ENCODE measurements at places on chromosomes 7 and 10. TPM values are rescaled to one million over a fixed set of nuclear protein-coding genes. Genes with fewer than 3 reads are reported as not detected.
A peak's percentile ranks its signal among the peaks of the same experiment; 100 is the strongest.

DNA sequence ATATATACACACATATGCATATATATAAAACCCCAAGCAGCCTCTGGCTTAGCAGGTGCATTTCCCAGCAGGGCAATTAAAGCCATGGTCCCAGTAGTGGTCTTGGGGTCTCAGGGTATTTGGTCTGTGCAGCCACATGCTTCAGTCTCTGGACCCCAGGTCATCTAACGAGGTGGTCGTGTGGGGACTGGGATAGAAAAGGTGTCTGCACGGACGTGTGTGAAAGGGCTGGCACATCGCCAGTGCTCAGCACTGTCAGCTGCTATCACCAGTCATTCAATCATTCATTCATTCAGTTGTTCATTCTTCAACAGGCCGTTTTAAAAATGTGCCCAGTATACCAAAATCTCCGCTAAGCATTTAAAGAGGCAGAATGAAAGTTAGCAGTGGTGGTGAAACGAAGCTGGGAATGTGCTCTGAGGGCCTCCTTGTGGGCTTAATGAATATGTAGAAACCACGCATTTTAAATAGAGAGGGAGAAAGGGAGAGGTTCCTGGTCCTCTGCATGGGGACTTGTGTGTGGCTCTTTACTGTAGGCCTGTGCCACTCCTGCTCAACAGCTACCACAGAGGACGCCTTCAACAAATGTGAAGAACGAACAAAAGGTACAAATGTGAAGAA lies 170.4 kb downstream of the EGFR start:
- H3K27me3 ChIP-seq, result peaks cover 6% of the 10 kb centered on the region
- no peaks in the 10 kb centered on the region for H3K4me1 ChIP-seq
- DNase-seq, result no peak
- no peak overlapping the region for H3K27ac ChIP-seq
- no peak overlapping the region for H3K4me3 ChIP-seq

Gene GARIN1A
- polyA plus RNA-seq, result not detected

Gene BMPER
- not detected for polyA plus RNA-seq

GRCh38 chr7:115306586-115306985 lies 384.7 kb downstream of the MDFIC start:
- no peak overlapping the region for H3K27ac ChIP-seq
- no peaks in the 10 kb centered on the region for H3K4me1 ChIP-seq
- no peak overlapping the region for H3K4me3 ChIP-seq
- no peak for DNase-seq
- no peaks in the 10 kb centered on the region for H3K27me3 ChIP-seq

GRCh38 chr7:30548845-30549244 lies 44.2 kb upstream of the GGCT start:
- DNase-seq, result peak; percentile 8
- peaks cover 13% of the 10 kb centered on the region for H3K36me3 ChIP-seq
- no peaks in the 10 kb centered on the region for H3K4me1 ChIP-seq
- no peak overlapping the region for H3K27ac ChIP-seq
- H3K4me3 ChIP-seq, result no peak overlapping the region

- no peaks in the 10 kb centered on the region for H3K36me3 ChIP-seq
- H3K27me3 ChIP-seq, result peaks cover 11% of the 10 kb centered on the region
- no peaks in the 10 kb centered on the region for H3K4me1 ChIP-seq
- DNase-seq, result peak; percentile 30
These were observed 46.0 kb downstream of the ZNF777 start for GRCh38 chr7:149414745-149415390.

Gene SFRP4
- polyA plus RNA-seq, result not detected

Gene NEUROG3
- not detected for polyA plus RNA-seq

GRCh38 chr10:87093632-87094372 lies 841 bp downstream of the GLUD1 start:
- H3K36me3 ChIP-seq, result no peaks in the 10 kb centered on the region
- H3K27ac ChIP-seq, result peak overlapping the region; percentile 89
- H3K4me3 ChIP-seq, result peak overlapping the region; percentile 95
- DNase-seq, result peak; percentile 71
- peaks cover 10% of the 10 kb centered on the region for H3K27me3 ChIP-seq
- H3K4me1 ChIP-seq, result peaks cover 51% of the 10 kb centered on the region

Gene C7orf57
- 0.31 TPM for polyA plus RNA-seq

Gene AKR1E2
- not detected for polyA plus RNA-seq

- H3K27ac ChIP-seq, result no peak overlapping the region
- DNase-seq, result no peak
- H3K4me3 ChIP-seq, result no peak overlapping the region
- H3K4me1 ChIP-seq, result no peaks in the 10 kb centered on the region
These were observed 172.0 kb downstream of the DGKI start for GRCh38 chr7:137674551-137675409.

Gene BRAT1
- polyA plus RNA-seq, result 15.0 TPM

DNA sequence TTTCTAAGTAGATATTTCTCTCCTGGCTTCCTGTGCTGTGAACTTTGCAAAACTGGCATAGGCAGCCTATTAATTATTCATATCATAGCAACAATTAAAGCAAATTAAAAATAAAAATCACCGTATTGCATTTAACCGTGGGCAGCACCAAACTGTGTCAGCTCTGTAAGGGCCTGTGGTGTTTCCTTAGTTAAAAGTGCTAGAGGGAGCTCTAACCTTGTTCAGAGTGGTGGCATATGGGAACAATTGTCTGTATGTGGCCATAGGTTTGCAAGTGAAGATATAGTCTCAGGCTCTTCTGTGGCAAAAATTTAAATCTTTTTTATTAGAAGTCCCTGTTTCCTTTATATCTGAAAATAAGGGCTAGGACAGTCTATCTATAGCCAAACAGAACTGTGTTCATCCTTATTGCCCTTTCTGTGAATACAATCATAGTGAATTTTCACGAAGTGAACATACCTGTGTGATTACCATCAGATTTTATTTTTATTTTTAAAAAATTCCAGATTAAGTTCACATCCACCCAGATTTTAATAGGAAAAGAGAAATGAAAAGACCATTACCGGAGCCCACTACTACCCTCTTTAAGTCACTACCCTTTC lies 92.6 kb downstream of the POLL start:
- no peak for DNase-seq
- H3K27me3 ChIP-seq, result peaks cover 1% of the 10 kb centered on the region
- H3K4me1 ChIP-seq, result peaks cover 1% of the 10 kb centered on the region
- H3K4me3 ChIP-seq, result no peak overlapping the region

- H3K27ac ChIP-seq, result no peak overlapping the region
- peaks cover 2% of the 10 kb centered on the region for H3K4me1 ChIP-seq
- no peak for DNase-seq
- H3K4me3 ChIP-seq, result no peak overlapping the region
These were observed 17.9 kb upstream of the PDSS1 start for GRCh38 chr10:26679588-26679987.

DNA sequence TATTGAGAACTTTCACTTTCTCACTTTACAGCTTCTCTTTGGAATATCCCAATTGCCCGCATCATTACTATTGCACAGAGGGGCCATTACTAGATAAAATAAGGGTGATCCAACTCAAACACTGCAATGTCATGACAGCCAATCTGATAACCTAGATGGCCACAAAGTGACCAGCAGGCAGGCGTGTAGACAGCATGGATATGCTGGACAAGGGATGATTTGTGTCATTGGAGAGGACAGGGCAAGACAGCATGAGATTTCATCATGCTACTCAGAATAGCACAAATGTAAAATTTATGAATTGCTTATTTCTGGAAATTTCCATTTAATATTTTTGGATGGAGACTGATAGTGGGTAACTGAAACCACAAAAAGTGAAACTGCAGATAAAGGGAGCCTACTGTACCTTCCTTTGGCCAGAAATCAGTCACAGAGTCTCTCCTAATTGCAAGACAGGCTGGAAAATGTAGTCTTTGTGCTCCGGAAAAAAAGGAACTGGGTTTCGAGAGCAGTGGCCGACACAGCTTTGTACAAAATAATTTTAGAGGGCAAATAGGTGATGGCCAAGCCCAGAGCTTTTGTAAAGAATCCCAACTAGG lies 6.1 kb upstream of the GSDME start:
- H3K4me1 ChIP-seq, result no peaks in the 10 kb centered on the region
- H3K27me3 ChIP-seq, result peaks cover 2% of the 10 kb centered on the region
- H3K4me3 ChIP-seq, result no peak overlapping the region
- peaks cover 3% of the 10 kb centered on the region for H3K36me3 ChIP-seq

DNA sequence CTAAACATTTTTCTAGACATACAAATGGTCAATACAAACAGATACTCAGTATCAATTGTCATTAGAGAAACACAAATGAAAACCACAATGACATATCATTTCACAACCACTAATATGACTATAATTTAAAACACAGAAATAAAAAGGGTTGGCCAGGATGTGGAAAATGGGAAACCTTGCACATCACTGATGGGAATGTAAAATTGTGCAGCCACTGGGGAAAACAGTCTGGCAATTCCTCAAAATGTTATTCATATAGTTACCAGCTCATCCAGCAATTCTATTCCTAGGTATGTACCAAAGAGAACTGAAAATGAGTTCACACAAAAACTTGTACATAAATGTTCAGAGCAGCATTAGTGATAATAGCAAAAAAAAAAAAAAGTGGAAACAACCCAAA lies 106.1 kb upstream of the LRRTM3 start:
- H3K4me1 ChIP-seq, result no peaks in the 10 kb centered on the region
- H3K27me3 ChIP-seq, result no peaks in the 10 kb centered on the region
- no peaks in the 10 kb centered on the region for H3K36me3 ChIP-seq
- H3K4me3 ChIP-seq, result no peak overlapping the region
- no peak for DNase-seq
- H3K27ac ChIP-seq, result no peak overlapping the region

GRCh38 chr10:58326967-58327381 lies 7.8 kb upstream of the UBE2D1 start:
- H3K36me3 ChIP-seq, result no peaks in the 10 kb centered on the region
- H3K4me1 ChIP-seq, result peaks cover 11% of the 10 kb centered on the region
- DNase-seq, result no peak
- H3K27me3 ChIP-seq, result peaks cover 8% of the 10 kb centered on the region
- H3K27ac ChIP-seq, result no peak overlapping the region

- no peaks in the 10 kb centered on the region for H3K27me3 ChIP-seq
- peaks cover 6% of the 10 kb centered on the region for H3K36me3 ChIP-seq
- H3K27ac ChIP-seq, result no peak overlapping the region
- no peak overlapping the region for H3K4me3 ChIP-seq
- peaks cover 64% of the 10 kb centered on the region for H3K4me1 ChIP-seq
These were observed 23.2 kb downstream of the ELMO1 start for GRCh38 chr7:37425498-37425897.

Gene EXOC6
- polyA plus RNA-seq, result 8.7 TPM

Gene HOXA9
- 1.8 TPM for polyA plus RNA-seq

DNA sequence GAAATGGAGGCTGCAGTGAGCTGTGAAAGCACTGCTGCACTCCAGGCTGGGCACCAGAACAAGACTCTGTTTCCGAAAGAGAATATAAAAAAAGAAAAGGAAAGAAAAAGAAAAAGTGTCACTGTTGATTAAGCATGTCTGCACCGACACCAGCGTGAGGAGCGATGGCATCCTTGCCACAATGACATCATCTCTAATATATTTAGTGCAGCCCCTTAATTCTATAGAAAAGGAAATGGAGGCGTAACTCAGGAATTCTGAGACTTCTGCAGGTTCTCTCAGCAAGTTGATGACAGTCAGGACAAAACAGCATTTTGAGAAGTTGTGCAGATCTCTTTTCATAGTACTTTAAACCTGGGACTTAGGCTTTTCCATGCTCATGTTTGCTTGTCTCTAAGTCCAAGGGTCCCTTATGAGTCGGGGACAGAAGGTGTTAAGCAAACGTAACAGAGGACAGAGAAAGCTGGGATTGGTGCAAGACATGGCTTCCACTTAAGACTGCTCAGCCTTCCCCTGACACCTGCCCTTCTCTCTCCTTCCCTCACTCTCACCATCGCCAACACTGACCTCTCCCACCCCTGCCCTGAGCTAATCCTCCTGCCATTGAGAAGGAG lies 16.9 kb upstream of the ANKRD1 start:
- H3K36me3 ChIP-seq, result no peaks in the 10 kb centered on the region
- no peak for DNase-seq
- no peaks in the 10 kb centered on the region for H3K27me3 ChIP-seq

Gene CAMK2B
- not detected for polyA plus RNA-seq

DNA sequence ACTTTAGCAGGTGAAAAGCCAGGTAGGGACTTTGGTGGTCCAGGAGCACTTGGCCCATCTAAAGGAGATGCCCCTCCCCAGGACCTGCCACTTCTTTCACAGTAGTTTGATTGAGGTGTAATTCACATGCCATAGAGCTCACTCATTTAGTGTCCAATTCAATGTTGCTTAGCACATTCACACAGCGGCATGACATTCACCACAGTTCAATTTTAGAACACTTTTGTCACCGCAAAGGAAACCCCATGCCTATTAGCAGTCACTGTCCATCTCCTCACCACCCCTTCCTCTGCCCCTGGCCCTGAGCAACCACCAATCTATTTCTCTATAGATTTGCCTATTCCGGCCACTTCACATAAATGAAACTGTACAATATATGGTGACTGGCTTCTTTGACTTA lies 211.6 kb upstream of the ZMIZ1 start:
- H3K36me3 ChIP-seq, result no peaks in the 10 kb centered on the region
- no peak for DNase-seq
- no peaks in the 10 kb centered on the region for H3K4me1 ChIP-seq

Gene GHRHR
- not detected for polyA plus RNA-seq

GRCh38 chr7:786472-787255 lies 45.6 kb upstream of the SUN1 start:
- peaks cover 2% of the 10 kb centered on the region for H3K27me3 ChIP-seq
- no peak overlapping the region for H3K4me3 ChIP-seq
- no peak overlapping the region for H3K27ac ChIP-seq
- peak; percentile 49 for DNase-seq
- no peaks in the 10 kb centered on the region for H3K4me1 ChIP-seq
- peaks cover 15% of the 10 kb centered on the region for H3K36me3 ChIP-seq

DNA sequence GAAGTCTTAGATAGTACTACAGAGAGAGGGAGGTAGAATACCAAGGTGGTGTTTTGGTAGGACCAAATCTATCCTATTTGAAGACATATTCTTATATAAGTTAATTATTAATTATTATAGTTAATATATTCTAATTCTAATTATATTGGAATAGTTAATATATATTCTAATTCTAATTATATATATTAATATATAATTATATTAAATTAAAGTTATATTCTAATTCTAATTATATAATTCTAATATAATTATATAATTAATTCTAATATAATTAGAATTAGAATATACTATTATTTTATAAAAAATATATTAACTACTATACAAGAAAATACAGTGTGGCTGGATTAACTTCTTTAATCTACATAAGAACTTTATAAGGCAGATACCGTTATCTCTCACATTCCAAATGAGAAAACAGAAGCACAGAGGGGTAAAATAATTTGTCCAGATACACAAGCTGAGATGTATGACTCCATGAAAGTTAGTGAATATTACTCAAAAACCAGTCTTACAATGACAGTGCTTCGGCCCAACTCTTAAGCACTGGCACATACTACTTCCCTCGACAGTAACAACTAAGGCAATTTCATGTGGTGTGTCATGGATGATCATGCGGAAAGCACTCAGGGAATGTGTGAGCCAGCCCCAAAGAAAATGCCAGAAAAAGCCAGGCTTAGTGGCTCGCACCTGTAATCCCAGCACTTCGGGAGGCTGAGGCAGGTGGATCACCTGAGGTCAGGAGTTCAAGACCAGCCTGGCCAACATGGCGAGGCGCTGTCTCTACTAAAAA lies 42.6 kb downstream of the TYW1B start:
- no peak overlapping the region for H3K4me3 ChIP-seq
- no peak for DNase-seq
- no peaks in the 10 kb centered on the region for H3K36me3 ChIP-seq
- H3K27ac ChIP-seq, result no peak overlapping the region
- no peaks in the 10 kb centered on the region for H3K4me1 ChIP-seq
- H3K27me3 ChIP-seq, result no peaks in the 10 kb centered on the region

All from immature natural killer cell (primary cell).